ENCODE measurements at places on chromosomes 12 and 14.

DNA sequence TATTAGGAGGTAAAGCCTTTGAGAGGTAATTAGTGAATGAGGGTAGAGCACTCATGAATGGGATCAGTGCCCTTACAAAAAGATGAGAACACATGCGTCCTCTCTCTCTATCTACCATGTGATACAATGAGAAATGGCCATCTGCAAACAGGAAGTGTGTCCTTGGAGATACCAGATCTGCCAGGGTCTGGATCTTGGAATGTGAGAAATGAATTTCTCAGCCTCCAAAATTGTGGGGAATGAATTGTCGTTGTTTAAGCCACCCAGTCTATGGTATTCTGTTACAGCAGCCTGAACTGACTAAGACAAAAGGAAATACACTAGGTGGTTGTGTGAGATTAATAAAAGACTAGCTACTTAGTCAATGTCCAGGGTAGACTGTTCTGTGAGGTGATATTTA lies 366.6 kb downstream of the NELL2 start:
- no peak for DNase-seq

- DNase-seq: peak; percentile 8
Measured at GRCh38 chr12:6301721-6302120, 8.8 kb upstream of the PLEKHG6 start.

DNA sequence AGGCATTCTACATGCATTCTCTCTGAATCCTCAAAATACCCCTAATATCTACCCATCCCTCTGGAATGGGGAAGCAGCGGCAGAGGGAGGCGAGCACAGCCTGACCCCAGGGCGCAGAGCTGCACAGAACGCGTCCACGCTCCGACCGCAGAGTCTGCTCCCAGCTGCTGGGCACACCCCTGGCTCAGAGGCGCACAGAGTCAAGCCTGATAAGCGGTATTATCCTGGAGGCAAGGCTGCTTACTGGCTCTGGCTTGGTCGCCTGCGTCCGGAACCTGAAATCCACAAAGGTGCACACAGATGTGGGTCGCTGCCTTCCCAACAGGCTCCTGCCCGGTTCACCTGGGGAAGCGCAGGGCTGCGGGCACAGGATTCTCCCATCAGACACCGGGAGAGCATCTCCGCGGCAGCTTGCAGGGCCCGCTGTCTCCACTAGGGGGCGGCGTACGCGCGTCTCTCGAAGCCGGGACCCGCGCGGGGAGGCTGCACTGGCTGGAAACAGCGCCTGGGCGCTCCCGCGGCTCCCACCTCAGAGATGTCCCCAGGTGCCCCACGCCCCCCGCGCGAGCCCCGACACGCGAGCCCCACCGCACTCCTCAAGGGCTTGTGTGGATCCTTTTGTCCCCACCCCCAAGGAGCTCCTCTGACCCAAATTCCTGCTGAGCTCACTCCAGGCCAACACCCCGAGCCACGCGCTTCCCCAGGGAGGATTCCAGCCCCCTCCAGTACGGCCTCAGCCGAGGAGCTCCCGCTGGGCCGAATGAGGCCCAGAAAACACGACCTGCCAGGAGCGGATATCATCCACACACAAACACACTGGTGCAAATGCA lies 120.1 kb upstream of the FZD10 start:
- peak; percentile 73 for DNase-seq

DNA sequence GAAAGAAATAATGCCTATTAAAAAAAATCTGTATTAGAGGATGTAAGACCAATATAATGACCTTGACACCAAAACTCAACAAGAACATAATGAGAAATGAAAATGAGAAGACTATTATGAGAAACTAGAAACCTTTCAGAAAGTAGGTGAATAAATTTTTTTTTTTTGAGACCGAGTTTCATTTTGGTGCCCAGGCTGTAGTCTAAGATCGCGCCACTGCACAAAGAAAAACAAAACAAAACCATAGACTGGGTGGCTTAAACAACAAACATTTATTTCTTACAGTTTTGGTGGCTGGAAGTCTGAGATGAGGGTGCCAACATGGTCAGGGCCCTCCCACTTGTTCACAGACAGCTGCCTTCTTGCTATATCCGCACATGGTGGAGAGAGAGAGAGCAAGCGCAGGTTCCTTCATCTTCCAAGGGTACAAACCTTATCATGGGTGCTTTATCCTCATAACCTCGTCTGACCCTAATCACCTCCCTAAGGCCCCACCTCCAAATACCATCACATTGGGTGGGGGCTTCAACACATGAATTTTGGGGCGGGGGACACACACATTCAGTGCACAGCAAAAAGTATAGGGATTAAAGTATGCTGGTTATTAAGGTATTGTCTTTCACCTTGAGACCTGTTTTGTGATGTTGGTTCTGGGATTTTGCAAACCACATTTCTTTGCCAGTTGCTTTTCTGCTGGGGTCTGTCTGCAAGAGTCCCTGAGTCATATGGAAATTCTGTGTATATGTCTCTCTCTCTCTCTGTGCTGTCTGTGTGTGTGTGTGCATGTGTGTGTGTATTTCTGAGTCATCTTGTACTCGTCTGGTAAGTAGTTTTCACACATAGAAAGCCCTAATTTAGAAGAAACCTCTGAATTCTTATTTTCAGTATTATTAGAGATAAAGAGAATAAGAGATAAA lies 26.2 kb downstream of the ZCRB1 start:
- no peak for DNase-seq

GRCh38 chr14:56996721-56997399 lies 186.6 kb upstream of the OTX2 start:
- no peak for DNase-seq

GRCh38 chr14:65853407-65853955 lies 441.0 kb downstream of the FUT8 start:
- no peak for DNase-seq

DNA sequence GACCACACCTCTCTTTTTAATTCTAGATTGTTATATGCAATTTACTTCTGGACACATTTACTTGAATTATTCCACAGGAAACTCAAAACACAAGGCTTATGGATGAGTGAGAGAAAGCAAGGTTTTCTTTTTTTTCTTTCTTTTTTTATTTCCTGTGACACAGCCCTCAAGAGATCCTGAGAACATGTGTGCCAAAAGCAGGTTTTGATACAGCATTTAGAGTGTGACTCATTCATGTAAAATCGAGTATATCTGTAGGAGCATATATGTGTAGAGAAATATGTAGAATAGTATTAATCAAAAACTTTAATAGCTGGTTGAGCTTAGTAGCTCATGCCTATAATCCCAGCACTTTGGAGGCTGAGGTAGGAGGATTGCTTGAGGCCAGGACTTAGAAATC lies 4.4 kb upstream of the MAX start:
- no peak for DNase-seq

DNA sequence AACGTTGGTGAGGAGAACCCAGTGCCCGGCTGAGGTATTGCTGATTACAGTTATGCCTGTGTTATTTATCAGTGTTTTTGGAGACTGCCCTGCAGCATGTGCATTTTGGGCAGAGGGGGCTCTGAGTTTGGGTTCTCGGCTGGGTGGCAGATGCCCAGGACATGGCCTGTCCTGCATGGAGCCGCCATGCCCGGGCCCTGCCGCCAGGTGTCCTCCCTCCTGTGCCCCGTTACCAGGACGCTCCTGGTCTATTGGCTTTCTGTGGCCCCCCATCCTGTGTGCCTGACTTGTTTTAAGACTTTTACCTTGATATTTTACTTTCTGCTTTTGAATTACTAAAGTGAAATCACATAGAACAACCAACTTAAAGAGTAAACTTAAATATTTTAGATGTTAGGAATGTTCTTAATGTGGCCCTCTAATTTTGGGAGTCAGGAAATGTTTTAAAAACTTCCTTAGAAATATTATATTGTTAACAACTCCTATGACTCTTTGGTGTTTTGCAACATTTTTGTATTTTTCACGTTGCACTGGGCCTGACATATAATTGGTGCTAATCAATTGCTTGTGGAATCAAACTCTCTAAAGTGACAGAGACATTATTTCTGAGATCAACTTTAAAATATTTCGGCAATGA lies 51.8 kb downstream of the PRIMA1 start:
- DNase-seq: no peak

DNA sequence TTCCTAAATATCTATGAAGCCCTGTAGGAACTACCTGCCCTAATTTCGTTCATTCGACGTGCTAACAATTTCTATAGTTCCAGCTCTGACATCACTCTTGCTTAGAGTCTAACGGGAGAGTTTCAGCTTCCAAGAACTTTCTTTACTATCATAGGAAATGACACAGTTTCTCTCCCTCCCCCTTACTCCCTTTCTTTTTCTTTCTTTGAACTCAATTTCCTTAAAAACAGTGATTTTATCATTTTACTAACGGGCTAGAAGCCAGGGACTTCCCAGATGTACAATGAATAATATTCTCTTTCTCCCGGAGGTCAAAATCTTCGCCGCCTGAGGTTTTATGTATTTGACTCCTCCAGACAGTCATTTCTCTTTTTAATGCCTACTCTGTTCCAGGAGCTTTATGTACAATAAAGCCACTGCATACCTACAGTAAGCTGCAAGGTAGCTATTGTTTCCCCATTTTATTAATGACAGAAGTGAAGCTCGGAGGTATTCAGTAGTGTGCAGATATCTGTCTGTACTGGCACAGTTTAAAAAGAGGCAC lies 15.7 kb downstream of the SMCO2 start:
- no peak for DNase-seq

DNA sequence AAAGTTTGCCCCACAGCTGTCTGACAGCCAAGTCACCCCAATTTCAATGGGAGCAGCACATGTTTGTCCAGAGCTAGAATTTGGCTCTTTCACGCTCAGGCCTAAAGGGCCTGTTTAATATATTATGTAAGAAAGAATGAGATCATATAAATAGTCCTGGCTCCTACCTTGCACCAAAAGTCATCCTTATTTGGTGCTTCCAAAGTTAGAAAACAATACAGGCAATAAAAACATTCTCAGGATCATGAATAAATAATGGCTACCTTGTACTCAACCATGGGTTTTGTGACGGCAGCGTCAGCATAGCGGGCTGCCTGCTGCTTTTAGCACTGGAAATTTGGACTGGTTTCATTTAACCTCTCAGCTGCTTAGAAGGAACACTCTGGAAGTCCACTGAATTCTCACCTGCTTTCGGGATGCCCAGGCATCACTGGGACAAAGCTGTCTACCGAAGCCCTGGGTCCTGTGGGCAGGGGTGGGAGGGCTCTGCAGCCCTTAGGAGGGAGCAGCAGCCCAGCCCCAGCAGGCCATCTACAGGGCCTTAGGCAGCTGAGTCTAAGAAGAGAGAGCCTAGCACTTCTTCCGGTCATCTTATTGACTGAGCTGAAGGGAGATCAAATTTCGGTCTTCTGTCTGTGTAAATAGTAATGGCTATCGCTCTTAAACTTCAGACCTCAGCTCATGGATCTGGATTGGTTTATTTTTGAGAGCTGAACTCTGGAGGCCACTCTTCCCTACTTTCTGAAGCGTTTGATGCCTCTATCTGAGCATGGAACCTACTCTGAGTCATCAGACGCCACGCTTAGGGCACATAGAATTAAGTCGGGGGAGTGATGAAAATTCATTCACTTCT lies 106.5 kb downstream of the SAMD4A start:
- no peak for DNase-seq

DNA sequence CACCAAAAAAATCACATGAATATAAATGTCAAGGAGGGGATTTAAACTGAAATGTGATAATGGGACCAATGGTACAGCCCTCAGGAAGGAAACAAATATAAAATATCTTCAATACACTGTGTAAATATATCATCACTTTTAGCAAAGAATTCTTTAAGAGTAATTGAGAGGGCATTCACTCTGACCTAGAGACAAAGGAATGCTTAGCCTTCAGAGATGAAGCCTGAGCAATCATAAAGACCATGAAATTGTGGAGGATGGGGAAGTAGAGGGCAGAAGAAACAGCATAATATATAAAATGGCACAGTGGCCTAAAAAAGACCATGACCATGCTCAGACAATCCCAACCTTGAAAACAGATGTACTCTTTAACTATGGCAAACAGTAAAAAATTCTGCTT lies 20.4 kb downstream of the YAF2 start:
- DNase-seq: no peak

- no peak for DNase-seq
Measured at GRCh38 chr12:8466241-8466640, 10.5 kb downstream of the CLEC6A start.

- DNase-seq: peak; percentile 68
Measured at GRCh38 chr12:55700255-55701018, 7.3 kb downstream of the ITGA7 start.

- DNase-seq: no peak
Measured at GRCh38 chr14:32443890-32444661, 115.0 kb downstream of the AKAP6 start.

- no peak for DNase-seq
Measured at GRCh38 chr14:66884149-66884548, 305.1 kb upstream of the GARIN2 start.

DNA sequence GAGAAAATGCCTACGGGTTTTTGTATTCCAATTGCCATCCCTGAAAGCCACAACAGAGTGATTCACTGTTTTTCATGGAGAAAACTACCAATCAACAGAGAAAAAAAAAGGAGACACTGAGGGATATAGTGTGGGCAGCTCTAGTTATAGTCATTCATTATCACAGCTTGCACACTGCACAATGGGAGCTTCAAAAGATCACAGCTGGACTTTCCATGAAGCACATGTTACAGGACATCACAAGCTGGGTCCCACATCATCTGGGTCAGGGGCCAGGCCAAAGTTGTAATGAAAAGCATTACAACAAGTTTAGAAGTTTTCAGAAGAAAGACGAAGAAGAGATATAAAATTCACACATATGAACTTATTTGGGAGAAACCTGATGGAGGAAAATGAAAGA lies 41.5 kb downstream of the RERG start:
- DNase-seq: no peak

GRCh38 chr14:59482541-59483331 lies 1.5 kb downstream of the L3HYPDH start:
- no peak for DNase-seq

- no peak for DNase-seq
Measured at GRCh38 chr12:115013236-115013981, 329.4 kb upstream of the TBX3 start.

GRCh38 chr12:42270596-42270995 lies 32.5 kb upstream of the YAF2 start:
- DNase-seq: no peak

GRCh38 chr12:49874142-49874897 lies 29.4 kb downstream of the FAIM2 start:
- DNase-seq: peak; percentile 56

- DNase-seq: no peak
Measured at GRCh38 chr12:114275086-114275485, 130.9 kb downstream of the TBX5 start.

All from spleen (tissue), 13 donors.